ENCODE measurements at places on chromosomes 3 and 15.

DNA sequence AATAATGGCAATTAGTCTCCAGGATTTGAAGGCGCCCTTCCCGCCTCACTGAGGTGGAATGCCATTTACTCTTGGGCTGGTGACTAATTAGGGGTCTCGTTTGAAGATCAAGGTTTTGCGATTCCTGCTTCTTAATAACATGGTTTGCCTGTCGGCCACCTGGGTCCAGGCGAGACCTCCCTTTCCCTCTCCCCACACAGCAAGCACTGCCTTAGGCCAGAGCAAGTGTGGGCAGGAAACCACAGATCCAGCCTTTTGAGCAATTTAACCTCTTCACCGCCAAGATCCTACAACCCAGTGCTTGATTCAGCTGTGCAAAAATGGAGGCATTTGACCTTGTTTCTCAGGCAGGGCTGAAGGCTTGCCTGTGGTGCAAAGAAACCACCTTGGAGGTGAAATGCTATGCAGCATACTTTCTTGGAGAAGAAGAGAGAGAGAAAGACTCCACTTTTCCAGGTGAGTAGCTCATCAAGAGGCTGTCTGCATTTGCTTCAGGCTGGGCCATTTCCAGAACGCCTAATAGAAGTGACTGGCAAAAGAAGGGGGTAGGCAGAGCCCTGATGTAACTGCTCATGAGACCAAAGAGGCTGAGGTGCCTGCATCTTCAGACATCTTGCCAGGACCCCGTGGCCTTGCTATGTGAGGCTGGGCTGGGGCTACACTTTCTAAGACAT is 34.1 kb upstream of the WNT5A start:
- no peak for DNase-seq

DNA sequence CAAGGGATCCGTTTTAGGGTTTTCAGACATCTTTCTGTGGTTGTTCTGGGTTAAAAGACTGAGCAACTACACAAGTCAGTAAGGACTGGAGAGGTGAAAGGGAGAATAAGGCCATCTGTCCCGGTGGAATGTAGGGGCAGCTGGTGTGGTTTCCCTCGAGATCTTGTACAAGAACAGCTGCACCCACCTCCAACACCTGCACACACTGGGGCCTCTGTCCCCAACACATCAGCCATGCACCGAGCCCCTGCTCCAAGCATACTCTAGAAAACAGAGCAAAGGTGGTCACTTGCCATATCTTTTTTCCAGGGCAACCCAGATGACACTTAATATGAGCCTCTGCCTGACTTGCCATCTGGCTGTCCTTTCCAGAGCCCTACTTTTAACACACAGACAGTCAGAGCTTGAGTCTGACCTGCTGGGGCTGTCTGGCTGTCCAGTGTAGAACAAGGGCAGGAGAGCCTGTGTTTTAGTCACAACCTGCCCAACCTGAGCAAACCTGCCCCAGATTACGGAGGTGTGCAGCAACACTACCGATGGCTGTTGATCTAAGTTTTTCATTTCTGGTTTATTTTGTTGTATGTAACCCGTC is 12.2 kb downstream of the MAN2A2 start:
- DNase-seq: no peak

- DNase-seq: no peak
Observed at GRCh38 chr3:59996056-59996455, 946.2 kb upstream of the CFAP20DC start.

GRCh38 chr15:57692709-57693108 is 13.8 kb upstream of the POLR2M start:
- no peak for DNase-seq

Data from GM18507 (cell line).